CD4-positive, alpha-beta T cell treated with Interleukin-6 for 4 hours (primary cell): ENCODE measurements at places on chromosomes 16 and 17.

- no peak for DNase-seq
Measured at GRCh38 chr17:43976963-43977837, 23.5 kb upstream of the PYY start.

DNA sequence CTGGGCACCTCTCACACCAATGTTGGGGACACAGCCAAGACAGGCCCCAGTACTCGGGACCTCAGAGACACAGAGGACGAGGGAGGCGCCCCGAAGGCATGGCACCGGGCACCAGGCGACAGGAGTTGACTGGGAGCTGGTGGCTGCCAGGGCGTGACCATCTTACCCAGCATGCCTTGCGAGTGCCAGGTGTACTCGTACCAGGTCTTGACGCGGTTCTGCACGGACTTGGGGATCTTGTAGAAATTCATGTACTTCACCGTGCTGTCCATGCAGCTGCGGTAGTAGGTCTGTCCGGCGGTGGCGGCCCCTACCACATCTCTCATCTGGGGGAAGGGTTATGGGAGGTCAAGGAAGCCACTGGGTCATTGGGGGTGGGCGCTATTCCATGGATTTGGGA is 67.3 kb downstream of the CNGB1 start:
- no peak for DNase-seq

GRCh38 chr16:80580109-80580832 is 39.5 kb downstream of the DYNLRB2 start:
- DNase-seq = peak; percentile 67

DNA sequence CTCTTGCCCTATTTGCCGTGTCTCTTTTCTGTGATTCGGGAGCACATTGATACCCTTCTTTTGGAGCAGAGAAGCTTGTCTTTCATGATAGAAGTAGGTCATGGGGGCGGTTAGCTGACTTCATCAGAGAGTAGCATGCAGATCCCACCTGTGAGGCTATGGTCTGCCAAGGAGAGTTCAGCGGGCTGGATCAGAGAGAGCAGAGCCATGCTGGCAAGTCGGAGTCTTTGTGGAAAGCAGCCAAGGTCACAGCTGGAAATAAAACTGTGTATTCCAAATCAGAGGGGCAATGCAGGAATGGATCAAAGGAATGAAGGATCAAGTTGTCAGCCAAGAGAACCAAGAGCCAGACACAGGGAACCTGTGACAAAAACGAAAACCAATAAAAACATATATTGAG is 595.9 kb downstream of the WWOX start:
- DNase-seq = no peak

- no peak for DNase-seq
Measured at GRCh38 chr17:50130559-50131305, 772 bp upstream of the SAMD14 start.

- DNase-seq = no peak
Measured at GRCh38 chr17:36629970-36630502, 28.7 kb downstream of the MRM1 start.

DNA sequence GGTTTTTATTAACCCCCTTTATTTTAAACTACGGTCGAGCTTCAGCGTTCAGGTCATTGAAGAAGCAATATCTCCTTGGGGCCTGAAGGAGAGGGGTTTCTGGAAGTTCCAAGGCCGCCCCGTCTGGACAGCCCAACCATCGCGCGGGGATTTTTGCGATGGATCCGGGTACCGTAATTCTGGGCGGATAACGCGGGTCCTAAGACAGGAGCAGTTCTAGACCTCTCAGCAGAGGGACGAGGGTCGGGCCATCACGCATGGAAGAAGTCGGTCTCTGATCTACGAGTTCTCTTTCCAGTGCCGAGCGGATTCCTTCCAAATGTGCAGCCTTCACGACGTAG is 3.6 kb downstream of the BORCS6 start:
- DNase-seq = no peak

DNA sequence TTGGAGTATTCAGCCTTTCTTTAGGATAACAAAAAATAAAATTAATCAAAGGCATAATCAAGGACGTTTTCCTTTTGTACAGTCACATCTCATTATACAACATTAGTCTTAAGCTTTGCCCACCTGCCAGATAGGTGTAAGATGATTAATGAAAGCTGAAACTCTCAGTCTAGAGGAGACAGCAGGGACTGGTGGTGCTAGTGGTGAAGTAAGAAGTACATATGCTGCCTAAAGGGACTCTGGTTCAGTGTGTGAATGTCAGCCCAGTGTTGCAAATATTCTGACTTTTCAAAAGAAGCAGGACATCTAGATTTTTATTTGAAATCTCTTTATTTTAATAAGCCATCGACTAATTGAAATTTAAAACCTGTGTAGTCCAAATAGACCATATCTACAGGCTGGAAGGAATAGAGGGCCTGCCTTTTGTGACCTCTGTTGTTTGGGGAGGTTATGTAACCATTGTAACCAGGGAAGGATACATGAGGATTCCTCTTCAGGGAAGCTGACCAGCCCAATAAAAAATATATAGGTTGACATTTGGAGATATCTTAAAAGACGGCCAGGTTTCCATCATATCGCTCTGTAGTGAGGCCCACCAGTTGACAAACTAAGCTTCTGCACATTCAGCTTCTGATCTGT is 54.1 kb downstream of the FTO start:
- DNase-seq = no peak

- DNase-seq = no peak
Measured at GRCh38 chr17:48704361-48705248, 17.7 kb downstream of the PRAC1 start.
